ENCODE measurements at places on chromosomes 7 and 10.

DNA sequence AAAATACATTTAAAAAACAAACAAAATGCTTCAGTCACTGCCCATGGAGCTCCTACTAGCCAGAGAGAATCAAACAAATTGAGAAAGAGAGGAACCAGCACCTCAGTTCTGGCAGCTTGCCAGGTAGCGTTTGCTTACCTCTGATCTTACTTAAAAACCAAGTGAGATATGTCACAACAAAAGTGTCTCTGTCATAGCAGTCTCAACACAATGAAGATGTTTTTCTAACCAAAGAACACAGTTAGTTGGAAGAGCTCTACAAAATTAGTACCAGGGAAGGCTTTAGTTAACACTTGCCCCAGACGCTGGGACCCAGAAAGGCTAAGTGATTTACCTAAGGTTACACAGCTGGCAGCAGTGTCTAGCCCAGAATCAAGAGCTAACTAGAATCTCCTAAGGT lies 3.4 kb downstream of the DOCK4 start:
- peak; percentile 34 for DNase-seq

- no peak for DNase-seq
These were observed 11.7 kb upstream of the VIM start for GRCh38 chr10:17216217-17216900.

DNA sequence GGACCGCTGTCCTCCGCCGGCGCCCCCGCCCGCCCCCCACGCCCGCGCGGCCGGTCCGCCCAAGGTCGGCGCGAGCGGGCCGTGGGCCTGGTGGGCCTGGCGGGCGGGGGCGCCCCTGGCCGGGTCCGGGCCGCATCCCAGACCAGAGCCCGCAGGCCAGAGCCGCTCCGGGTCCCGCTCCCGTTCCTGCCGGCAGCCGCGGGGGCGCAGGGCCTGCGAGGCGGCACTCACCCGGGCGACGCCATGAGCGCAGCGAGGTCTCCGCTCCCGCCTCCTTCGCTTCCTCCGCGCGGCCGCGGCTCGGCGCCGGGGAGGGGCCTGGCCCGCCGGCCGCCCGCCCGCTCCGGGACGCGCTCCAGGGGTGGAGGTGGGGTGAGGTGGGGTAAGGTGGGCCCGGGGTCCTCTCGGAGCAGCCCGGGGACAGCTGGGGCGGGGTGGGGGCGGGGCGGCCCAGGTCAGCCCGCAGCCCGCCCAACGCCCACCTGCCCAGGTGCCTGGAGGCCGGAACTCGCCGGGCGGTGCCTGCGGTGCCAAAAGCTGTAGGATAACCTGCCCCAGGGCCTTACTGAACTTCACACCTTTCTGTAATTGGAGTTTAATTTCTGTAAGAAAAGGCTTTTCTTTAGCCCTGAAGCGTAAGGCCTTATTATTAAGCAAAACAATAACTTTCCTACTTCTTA lies at the start of gene URGCP:
Gene URGCP, minus strand, starts transcription at position 266 of the 680 bp plus-strand sequence. Its CDS starts 21 bp downstream, at position 245.
- no peak for DNase-seq

DNA sequence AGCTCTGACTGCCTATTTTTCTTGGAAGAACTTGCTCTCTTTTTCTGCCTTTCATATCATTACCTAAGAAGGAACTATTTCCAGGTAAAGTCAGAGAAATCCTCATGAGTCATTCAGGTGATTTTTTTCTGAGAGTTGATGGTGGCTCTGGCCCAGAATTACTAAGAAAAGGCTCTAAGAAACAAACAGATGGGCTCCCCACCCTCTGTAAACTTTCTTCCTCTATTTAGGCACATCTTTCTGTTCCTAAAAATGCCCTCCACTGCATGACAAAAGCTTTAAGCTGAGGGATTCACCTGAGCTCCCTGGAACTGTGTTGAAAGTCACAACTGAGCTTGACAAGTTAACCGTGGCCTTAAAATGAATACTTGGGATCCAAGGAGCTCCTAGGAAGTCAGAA lies 1.6 kb downstream of the OLAH start:
- DNase-seq: no peak

- DNase-seq: no peak
These were observed 110.7 kb downstream of the ZNF467 start for GRCh38 chr7:149662591-149663095.

GRCh38 chr7:26504411-26505120 lies 212.9 kb downstream of the SNX10 start:
- DNase-seq: no peak

- DNase-seq: no peak
These were observed 140.5 kb downstream of the ARL4A start for GRCh38 chr7:12827920-12828319.

DNA sequence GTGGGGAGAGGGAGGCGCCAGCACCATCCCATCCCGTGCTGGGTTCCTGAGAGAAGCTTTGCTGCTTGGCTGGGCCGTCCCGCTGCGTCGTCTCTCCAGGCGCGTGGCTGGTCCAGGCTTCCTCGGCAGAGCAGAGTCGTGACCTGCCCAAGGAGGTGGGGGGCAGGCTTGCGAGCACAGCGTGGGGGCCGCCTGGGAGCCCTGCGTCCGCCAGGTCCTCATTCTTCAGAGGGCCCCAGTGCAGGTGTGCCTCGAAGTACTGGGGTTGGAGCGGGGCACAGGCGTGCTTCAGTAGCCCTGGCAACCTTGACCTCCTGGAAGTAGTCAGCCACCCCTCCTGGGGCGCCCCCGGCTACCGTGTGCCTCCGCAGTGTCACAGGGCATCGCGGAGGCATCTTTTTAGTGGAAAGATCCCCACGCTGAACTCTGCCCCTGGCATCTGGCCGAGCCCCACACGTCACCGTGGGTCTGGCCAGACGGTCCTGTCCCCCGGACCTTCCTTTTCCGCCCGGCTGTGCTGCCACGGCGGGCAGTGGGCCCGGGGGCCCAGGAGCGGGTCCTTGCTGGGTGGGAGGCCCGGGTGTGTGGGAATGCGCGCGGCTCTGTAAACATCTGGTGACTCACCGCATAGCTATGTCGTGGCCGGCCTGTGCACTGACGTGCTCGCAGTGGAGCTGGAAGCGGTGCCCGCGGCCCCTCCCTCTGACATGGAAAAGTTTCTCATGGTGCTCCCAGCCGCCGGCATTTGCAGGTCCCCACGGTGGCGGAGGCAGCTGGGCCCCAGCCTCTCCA lies 6.4 kb downstream of the MAFK start:
- no peak for DNase-seq

- no peak for DNase-seq
These were observed 14.3 kb downstream of the ZC3HAV1 start for GRCh38 chr7:139095194-139095659.

DNA sequence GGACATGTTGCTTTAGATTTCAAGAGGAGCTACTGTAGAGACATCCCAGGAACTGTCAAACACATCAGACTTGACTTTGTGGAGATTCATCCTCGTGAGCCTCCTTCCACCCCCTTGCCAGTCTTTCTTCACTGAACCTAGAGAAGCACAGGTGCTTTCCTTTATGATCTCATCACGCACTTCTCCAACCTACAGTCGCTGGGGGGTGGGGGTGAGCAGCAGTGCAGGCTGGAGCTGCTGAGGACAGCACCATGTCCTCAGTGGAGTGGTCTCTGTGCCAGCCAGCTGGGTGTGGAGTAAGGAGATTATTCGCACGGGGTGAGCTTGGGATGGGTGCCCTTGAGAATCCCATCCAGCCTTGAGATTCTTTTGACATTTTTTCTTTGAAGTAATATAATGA lies 88.1 kb downstream of the VOPP1 start:
- no peak for DNase-seq

GRCh38 chr10:124681626-124682552 lies 62.3 kb downstream of the FAM53B start:
- no peak for DNase-seq

- DNase-seq: no peak
These were observed 60.9 kb downstream of the TMEM270 start for GRCh38 chr7:73921623-73922528.

DNA sequence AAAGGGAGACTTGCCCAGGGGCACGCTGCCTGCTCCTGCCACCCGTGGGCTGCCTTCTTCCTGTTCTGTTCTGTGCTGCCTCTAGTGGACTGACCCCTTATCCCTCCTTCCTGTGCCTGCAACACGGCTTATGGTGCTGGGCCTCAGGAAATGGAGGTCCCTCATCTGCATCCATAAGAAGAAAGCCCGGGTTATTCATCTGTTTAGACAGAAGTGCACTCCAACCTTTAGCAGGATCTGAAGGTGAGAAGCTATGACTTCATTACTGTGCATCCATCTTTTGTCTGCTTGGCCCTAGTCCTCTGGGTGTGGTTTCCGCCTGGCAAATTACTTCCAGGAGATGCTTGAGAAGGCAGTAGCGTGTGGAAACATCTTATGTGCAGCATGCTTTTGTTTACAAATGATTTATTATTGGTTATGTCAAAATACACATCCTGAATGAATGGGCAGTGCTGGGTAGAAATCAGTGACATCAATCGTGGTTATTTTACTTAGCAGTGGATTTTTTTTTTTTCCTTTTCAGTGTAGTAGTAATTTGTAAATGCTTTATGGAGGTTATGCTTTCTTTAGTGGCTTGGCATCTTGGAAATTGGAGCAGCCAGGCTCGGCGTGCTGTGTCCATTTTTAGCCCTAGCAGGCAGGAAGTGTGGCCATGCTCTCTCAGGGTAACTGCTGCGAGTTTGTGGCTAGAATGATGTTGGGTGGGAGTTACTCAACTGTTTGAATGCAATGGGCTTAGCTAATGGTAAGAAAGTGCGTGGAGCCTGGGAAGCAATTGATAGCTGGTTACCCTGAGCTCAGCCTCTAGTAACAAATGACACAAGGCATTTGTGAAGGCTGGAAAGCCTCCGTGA lies 12.7 kb downstream of the PTPRE start:
- no peak for DNase-seq

DNA sequence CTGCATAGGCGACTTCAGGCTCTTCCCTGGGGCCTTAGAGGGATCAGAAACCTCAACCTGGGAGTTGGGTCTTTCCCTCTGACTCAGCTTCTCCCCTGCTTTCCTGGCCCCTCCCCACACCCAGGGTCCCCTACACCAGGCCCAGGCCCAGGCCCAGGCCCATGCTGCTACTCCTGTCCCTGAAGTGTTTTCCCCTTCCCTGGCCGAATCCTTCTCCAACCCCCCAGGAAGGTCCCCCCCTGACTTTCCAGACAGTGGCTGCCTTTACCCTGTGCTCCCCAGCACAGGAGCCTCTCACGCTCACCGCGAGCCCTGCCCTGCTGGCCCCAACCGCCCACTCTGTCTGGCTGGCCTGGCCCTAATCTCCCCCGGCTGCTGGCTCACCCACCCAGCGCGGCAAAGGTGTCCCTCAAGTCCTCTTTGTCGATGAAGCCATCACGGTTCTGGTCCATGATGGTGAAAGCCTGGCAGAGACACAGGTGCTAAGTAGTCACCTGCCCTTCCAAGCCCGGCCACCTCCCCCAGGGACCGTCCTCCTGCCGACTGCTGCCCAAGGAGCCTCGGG lies 6.4 kb downstream of the MYL10 start:
- DNase-seq: no peak

DNA sequence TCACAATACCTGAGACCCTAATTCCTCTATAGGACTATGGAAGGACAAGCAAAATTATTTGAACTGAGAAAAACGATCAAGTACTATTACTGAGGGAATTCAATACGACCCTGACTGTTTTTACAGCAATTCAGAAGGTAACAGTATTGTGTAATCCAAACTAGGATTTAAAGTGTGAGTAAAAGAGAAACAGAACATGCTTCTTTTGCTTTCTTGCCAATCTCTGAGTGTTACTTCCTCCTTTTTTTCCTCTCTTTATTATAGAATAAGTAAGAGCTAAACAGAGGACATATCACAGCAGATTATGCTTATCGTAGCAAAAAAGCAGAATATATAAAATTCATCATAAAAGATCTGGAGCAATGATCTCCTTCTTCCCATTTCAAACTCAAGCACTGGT lies 292.1 kb downstream of the THSD7A start:
- no peak for DNase-seq

GRCh38 chr7:90383861-90384260 lies 19.4 kb upstream of the CLDN12 start:
- DNase-seq: no peak

- DNase-seq: no peak
These were observed 358.2 kb downstream of the FGFR2 start for GRCh38 chr10:121240011-121240410.

- DNase-seq: no peak
These were observed 110.5 kb downstream of the CPEB3 start for GRCh38 chr10:92180399-92180798.

DNA sequence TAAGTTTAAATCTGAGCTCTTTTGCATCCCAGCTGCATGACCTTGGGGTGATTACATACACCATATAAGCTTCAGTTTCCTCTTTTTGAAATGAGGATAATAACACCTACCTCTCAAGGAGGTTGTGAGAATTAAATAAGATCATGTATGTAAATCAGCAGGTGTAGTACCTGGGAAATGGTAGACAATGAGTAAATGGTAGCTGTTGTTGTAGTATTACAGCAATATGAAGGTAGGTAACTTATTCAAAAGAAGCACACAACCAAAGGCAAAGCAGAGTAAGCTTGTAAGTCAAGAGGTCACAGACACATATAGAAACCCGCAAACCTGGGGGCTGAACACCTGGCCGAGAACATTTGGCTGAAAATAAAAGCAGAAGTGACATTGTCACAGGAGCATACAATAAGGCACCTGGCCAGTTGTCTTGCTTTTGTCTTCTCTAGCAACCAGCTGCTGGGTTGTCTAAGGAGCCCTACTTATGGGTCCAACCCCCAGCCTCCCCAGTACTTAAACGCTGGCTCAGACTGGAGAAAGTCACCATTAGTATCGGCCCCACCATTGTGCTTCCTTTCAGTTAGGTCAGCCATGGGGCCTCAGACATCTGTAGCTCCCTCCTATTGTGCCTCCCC lies 203.6 kb upstream of the MKLN1 start:
- no peak for DNase-seq

- DNase-seq: no peak
These were observed 57.3 kb upstream of the TRIM24 start for GRCh38 chr7:138402749-138403148.

- no peak for DNase-seq
These were observed 16.3 kb upstream of the GIMAP6 start for GRCh38 chr7:150648353-150649079.

GRCh38 chr7:4151926-4152549 lies 530.1 kb upstream of the FOXK1 start:
- DNase-seq: peak; percentile 42

GRCh38 chr7:132576721-132577085 lies 433 bp upstream of the PLXNA4 start:
- DNase-seq: no peak

Data from NCI-H2081 treated with DMSO at 0.1 percent for 48 hours (cell line).